Fibroblast of the conjunctiva (primary cell): ENCODE measurements at places on chromosomes 7 and 10.

DNA sequence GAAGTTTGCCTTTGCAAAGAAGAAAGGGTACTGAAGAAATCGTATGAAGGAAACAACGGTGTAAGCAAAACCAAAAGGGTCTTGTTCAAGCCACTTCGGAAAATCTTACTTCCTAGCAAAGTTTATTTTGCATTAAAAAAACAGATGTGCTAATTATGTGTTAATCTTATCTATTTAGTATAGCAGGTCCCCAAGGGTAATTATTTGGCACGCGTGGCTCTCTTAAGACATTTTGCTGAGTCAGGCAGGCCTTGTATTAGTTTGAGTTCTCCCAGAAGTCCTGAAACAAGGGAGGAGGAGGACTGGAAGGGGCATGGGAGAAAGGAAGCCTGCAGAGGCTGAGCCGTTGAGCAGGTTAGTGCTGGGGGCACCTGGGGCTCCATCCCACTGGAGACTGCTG is 44.9 kb downstream of the TMEM178B start:
- no peak for DNase-seq

GRCh38 chr10:129883626-129884397 is 80.3 kb downstream of the EBF3 start:
- DNase-seq: no peak

GRCh38 chr10:9056521-9056920 is 1002.0 kb downstream of the GATA3 start:
- DNase-seq: no peak

GRCh38 chr10:12235116-12235694 is 39.2 kb downstream of the CDC123 start:
- DNase-seq: no peak

DNA sequence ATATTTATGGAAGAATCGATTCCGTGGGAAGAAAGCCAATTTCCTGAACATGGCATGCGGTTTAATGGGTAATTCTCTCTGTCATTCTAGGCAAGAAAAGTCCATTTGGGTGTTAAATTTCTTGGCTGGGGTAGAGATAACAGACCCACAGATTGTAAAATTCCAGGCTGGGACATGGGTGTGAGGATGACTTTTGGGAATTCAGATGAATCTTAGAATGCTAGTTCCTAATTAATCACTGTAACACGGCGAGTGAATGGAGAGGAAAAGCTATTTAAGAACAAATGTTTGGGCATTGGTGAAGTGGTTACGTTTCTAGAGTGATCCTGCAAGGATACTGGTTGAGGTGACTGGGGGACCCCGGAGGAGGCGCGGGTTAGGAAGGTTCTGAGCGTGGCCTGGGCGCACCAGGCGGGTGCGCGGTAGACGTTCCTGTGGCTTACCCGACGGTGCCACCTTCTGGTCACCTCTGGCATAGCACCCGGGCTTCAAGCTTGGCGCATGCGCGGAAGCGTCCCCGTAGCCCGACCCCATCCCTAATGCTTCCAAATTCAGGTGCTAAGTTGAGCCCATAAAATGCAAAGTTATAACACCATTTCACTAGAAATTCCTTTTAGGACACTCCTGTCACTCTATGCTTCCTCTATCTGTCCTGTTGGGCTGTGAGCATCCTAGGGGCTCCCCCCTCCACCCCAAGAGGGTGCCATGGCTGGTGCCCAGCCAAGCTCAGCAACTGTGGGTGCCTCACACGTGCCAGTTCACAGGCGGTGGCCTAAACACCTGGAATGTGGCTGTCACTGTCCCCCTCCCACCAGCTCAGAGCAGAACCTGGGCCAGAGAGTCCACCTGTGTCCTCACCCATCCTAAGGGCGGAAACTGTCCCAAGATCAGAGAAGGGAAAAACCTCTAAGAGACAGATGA is 104.4 kb downstream of the PTPRE start:
- peak; percentile 32 for DNase-seq

- DNase-seq: no peak
Measured at GRCh38 chr7:142356166-142356565, 98.3 kb upstream of the PRSS58 start.

DNA sequence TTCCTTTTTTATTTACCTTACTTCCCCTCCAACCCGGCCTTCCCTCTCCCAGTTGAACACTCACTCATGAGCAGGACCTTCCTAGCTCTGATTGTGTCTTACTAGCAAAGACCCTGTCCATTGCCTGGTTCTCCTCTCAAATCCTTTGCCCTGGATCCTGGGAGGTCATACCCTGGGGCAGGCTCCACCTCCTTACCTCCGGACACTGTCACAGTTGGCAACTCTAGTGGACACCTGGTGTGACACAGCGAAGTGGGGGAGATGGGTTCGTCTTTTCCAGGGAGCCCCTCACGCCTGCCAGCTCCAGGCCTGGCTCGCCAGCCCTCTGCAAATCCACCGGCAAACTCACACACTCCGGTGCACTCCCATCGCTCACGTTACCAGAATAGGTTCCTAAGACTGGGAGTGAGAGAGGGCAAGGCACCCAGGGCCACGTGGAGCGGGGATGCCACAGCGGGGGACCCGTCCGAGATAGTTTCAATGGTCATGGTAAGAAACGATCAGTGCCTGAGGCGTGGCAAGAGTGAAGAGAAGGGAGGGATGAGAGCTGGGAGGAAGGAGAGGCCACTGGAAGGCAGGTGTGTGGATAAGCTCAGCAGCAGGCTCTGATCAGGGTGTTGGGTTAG is 30.9 kb upstream of the TMEM72 start:
- DNase-seq: no peak

DNA sequence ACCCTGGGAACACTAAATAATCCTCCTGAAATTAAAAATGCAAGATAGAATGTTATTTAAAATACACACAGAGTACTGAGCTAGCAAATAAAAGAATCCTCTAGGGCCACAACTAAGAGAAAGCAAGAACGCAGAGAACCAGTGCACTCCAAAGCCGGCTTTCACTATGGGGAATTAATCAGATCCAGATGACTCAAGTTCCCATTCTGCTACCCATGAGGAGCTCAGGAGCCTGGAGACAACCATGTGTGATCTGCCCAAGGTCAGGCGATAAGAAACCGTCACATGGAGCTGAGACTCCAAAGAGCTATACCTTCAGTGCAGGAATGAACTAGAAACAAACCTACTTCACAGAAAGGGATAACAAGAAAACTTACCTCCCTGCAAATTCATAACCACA is 19.5 kb upstream of the CYREN start:
- DNase-seq: peak; percentile 32

GRCh38 chr7:114879554-114879953 is 42.3 kb upstream of the MDFIC start:
- peak; percentile 80 for DNase-seq

DNA sequence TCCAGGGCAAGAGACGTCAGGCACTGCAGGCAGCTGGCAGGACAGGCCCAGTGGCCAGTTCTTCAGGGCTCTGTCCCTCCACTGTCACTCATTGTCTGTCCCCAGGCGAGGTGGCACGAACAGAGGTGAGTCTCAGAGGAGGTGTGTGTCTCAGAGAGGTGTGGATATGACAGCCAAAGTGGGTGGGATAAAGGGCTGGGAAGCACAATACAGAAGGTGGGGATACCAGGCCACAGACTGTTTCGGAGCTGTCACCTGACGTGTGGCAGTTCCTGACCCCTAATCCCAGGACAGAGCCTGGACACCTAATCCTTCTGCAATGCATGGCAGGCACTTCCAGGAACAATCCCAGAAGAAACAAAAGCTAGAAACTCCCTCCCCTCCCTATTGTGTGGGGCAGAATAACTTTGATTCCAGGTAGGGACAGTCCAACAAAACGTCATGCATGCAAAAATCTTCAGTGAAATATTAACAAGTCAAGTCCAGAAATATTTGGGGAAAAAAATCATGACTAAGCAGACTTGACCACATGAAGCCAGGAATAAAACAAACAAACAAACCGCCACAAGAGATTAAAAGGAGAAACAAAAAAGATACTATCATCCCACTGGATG is 11.6 kb downstream of the KLRG2 start:
- no peak for DNase-seq

DNA sequence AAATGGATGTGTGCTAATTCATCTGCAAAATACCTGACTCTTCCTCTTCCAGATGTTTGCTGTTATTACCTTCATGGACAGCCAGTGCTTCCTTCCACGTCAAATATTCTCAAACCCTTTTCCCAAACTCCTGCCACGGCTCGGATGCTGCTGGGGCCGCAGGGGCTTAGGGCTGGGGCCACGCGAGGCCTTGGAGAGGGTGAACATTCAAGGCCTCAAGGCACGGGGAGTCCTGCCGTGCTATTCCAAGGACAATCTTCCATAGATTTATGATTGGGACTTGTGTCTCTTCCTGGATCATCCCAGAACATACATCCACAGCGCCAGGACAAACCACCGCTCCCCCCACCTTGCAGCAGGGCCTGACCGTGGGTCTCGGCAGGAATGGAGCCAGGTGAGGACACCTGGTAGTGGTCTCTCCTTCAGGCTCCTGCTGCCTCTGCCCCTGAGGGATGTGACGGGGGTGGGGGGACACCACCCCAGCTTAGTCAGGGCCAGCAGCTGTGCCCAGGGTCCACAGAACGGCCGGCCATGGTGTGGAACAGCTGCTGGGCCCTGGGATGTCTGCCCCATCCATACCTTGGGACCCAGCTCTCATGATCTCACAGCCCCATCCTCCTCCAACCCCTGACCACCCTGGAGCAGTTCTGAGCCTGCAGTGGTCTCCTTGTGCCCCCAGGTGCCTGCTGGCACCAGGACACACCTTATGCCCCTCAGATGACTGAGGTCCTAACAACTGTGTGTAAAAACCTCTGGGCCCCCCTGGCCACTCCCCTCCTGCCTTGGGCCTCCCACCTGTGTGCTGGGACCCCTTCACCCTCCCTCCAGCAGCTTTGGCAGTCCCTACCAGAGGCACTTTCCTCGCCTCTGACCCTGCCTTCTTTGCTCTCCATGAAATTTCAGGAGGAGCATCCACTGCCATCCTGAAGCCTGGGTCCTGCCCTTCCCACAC is 16.7 kb downstream of the VIPR2 start:
- DNase-seq: no peak

DNA sequence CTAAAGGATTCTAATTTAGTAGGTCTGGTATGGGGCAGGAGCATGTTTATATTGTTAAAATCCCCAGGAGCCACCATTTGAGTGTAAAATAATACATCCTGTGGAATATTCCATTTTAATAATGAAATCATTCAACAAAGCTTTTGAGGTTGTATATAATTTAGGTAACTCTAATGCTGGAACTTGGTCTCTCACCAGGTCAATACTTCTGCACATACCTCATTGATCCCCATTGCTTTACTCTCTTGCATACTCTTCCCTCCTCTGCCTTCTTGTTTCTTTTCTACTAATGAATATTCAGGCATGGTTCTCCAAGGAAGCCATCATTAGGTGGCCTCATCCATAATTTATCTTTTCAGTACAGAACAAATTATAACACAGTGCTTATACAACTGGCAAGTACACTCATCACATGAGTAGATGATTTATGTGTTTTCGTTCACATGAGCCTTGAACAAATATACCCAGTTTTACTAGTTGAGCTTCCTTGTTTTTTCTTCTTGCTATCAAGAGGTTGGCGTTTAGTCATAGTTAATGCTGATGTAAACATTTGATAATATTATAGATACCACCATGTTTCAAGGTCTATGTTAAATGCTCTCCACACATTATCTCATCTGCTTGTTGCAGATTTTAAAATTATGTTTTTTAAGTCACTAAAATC is 7.2 kb downstream of the PALS2 start:
- no peak for DNase-seq

GRCh38 chr10:85575441-85575840 is 791.2 kb downstream of the GRID1 start:
- no peak for DNase-seq

DNA sequence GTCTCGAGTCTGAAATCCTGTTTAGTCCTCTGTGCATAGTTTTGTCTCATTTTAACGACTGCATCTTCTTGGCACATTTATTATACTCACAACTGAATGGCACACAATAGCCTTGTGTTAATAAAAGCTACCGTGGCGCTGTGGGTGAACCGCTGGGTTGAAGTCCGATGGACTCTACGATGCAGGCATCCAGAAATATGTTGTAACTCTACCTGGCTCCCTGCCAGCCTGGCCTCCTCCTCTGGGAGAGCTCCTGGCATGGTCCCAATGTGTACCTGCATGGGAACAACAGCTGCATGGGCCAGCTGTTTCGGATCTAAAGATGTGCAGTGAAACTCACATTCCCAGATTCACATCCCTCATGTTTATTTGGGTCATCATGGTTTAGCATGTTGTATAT is 3.7 kb upstream of the DPYSL4 start:
- DNase-seq: no peak

GRCh38 chr7:29285444-29285793 is 90.8 kb downstream of the CHN2 start:
- DNase-seq: peak; percentile 84

DNA sequence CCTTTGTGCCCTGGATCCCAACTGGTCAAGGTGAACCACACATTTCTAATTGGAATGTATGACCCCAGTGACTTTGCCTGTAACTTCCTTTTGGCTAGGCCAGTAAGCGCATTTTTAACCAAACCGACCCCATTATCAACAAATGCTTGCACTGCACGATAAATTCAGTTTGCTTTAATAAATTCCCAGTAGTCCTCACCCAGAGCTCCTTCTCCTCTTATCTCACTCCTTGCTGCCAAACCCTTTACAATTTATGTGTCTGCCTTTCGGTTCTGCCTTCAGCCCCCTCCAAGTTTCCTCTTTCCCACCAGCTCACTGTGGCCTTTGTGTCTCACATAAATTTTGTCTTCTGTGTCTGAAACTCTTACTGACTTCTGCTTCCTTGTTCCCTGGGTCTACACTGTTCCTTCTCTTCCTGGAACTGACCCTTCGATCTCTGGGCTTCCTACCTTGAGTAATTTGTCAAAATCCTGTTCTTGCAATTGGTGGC is 59.0 kb downstream of the TBXAS1 start:
- no peak for DNase-seq
